ENCODE measurements at places on chromosomes 2 and 18. TPM values are rescaled to one million over a fixed set of nuclear protein-coding genes. Genes with fewer than 3 reads are reported as not detected.
A peak's percentile ranks its signal among the peaks of the same experiment; 100 is the strongest.

DNA sequence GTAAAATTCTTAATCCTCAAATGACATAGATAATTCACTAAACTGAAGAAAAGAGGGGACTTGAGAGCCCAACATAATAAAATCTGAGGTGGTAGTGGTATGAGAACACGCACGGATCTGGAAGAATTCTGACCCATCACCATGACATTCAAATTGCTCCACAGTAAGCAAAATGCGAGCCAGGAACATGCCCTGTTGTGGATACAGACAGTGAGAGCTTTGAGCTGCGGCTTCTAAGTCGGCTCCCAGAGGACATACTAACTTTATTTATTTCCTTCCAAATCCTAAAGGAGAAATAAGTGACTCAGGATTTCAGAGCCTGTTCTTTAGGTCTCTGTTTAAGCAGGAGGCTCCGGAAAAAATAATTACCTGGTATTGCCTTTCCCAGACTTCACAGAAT is 143.4 kb upstream of the SMAD7 start:
- no peak overlapping the region for H3K27ac ChIP-seq
- no peak overlapping the region for H3K4me3 ChIP-seq
- H3K27me3 ChIP-seq: no peaks in the 10 kb centered on the region
- no peak for DNase-seq
- peaks cover 2% of the 10 kb centered on the region for H3K4me1 ChIP-seq
- peaks cover 17% of the 10 kb centered on the region for H3K36me3 ChIP-seq

The NFATC1 gene
- total RNA-seq: 98.3 TPM

- H3K27ac ChIP-seq: no peak overlapping the region
- no peaks in the 10 kb centered on the region for H3K36me3 ChIP-seq
- H3K27me3 ChIP-seq: no peaks in the 10 kb centered on the region
- H3K4me1 ChIP-seq: peaks cover 14% of the 10 kb centered on the region
These were observed 23.0 kb upstream of the RHOB start for GRCh38 chr2:20423847-20424246.

The PLEKHH2 gene
- total RNA-seq: 0.43 TPM

The DYNAP gene
- not detected for total RNA-seq

DNA sequence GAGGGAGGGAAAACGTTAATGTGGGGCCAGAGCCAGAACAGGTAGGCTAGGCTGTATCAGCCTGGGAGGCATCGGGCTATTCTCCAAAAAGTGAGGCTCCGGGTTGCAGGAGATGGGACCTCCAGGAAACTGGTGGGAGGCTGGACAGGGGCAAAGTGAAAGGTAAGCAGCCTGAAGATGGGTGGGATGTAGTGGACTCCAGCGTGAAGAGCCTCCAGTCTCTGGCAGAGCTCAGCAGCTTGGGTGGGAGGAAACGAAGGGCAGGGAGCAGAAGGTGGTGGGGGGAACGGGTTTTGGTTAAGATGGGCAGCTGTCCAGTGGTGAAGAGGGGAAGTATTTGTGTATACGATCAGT is 3.1 kb upstream of the EMX1 start:
- DNase-seq: no peak
- no peak overlapping the region for H3K27ac ChIP-seq
- peaks cover 23% of the 10 kb centered on the region for H3K4me1 ChIP-seq
- H3K27me3 ChIP-seq: peaks cover 77% of the 10 kb centered on the region
- no peak overlapping the region for H3K4me3 ChIP-seq

- H3K4me3 ChIP-seq: no peak overlapping the region
- H3K27ac ChIP-seq: no peak overlapping the region
- H3K36me3 ChIP-seq: no peaks in the 10 kb centered on the region
These were observed 16.9 kb downstream of the ZBTB7C start for GRCh38 chr18:48392268-48392667.

DNA sequence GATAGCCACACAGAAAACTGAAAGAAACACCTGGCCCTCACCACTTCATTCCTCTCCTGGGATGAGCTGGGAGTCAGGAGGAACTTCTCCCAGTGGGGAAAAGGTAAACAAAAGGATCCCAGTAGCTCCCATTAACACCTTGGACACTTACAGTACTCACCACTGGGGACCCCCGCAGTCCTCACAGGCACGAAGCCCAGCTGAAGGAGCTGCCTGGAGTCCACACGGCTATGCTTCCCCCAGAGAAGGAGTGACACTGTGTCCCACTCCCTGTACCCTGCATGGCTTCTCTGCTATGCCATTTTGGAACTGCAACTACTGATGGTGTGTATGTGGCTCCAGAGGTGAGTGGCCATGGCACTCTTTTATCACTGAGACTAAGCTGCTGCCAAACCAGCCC is 1565.1 kb downstream of the LRP1B start:
- DNase-seq: no peak
- no peak overlapping the region for H3K4me3 ChIP-seq
- H3K27me3 ChIP-seq: no peaks in the 10 kb centered on the region
- H3K4me1 ChIP-seq: no peaks in the 10 kb centered on the region

The EDAR gene
- 0.11 TPM for total RNA-seq

The PEX13 gene
- 15.5 TPM for total RNA-seq

DNA sequence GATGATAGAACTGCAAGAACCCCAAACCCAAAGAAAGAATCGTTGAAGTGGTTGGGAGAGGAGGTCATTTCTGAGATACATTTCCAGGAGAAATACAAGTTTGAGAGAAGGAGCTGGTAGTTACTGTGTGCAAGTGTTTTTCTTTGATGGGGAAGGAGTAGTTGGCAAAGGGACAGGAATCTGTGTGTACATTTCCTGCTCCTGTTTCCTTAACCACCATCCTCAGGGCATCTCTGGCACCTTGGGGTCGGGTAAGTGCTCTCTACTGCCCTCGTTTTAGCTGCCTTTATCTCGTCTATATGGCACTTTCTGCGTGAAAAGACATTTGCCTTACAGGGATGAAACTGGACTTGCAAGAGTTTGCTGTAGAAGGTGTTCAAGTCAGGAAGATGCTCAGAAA is 27.3 kb downstream of the CDC42EP3 start:
- H3K4me1 ChIP-seq: peaks cover 73% of the 10 kb centered on the region
- H3K27ac ChIP-seq: peak overlapping the region; percentile 85
- no peak overlapping the region for H3K4me3 ChIP-seq
- DNase-seq: no peak
- H3K36me3 ChIP-seq: peaks cover 84% of the 10 kb centered on the region

The TUBA3E gene
- total RNA-seq: not detected

DNA sequence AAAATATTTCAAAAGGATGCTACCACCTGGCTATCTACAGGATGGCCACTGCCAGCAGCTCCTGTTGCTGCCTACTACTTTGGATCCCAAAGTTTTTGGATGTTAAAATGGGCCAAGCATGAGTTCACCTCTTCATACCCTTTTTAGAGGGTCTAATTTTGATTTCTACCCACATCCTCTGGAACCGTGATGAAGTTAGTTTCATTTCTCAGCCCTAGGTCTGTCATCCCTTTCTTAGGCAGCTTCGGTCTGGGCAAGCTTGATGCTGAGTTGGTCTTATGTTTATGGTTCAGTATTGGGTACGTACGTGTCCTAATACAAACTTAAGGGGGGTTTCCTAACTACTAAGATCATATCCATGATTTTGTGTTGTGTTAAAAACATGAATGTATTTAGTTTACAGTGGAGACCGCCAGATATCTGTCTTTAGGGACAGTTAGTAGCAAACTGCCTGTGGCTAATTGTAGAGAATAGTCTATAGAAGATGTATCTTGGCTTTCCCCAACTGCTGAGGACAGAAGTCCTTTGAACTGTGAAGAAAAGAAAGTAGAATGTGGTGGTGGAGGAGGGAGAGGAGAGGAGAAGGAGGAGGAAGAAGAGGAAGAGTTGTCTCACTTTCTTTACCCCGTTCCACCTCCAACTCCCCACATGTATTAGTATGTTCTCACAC is 184.9 kb downstream of the UBE2E3 start:
- H3K4me1 ChIP-seq: peaks cover 56% of the 10 kb centered on the region
- peak overlapping the region; percentile 98 for H3K27ac ChIP-seq
- peaks cover 42% of the 10 kb centered on the region for H3K36me3 ChIP-seq

GRCh38 chr2:17177088-17177487 is 341.2 kb downstream of the RAD51AP2 start:
- H3K4me3 ChIP-seq: no peak overlapping the region
- H3K27me3 ChIP-seq: no peaks in the 10 kb centered on the region
- no peaks in the 10 kb centered on the region for H3K4me1 ChIP-seq
- no peak overlapping the region for H3K27ac ChIP-seq
